CD4-positive, alpha-beta T cell treated with Interleukin-2 at 100 ng/mL for 4 hours (primary cell): ENCODE measurements at places on chromosomes 1 and 21.
A peak's percentile ranks its signal among the peaks of the same experiment; 100 is the strongest.

GRCh38 chr1:204225841-204226735 lies 12.3 kb upstream of the GOLT1A start:
- no peak for DNase-seq

- no peak for DNase-seq
These were observed 415.7 kb upstream of the ESRRG start for GRCh38 chr1:217138799-217139466.

DNA sequence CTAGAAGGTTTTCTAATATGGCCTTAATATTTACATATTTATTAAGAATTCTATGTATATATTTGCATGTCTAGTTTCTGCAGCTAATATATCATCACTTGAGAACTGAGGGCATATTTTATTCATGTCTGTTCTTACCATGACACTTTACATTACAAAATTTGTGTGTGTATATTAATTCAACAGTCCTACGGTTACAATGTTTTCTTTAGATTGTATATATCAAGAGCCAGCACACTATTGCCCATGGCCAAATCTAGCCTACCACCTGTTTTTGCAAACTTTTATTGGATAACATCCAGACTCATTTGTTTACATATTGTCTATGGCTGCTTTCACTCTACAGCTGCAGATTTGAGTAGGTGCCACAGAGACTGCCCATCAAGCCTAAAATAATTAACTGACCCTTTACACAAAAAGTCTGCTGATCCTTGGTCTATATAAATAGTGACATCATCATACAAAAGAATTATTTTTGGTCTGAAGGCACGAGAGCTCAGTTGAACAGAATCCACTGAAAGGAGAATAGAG lies 577.4 kb upstream of the PBX1 start:
- no peak for DNase-seq

- DNase-seq: no peak
These were observed 21.4 kb downstream of the TSNAX start for GRCh38 chr1:231549733-231550447.

DNA sequence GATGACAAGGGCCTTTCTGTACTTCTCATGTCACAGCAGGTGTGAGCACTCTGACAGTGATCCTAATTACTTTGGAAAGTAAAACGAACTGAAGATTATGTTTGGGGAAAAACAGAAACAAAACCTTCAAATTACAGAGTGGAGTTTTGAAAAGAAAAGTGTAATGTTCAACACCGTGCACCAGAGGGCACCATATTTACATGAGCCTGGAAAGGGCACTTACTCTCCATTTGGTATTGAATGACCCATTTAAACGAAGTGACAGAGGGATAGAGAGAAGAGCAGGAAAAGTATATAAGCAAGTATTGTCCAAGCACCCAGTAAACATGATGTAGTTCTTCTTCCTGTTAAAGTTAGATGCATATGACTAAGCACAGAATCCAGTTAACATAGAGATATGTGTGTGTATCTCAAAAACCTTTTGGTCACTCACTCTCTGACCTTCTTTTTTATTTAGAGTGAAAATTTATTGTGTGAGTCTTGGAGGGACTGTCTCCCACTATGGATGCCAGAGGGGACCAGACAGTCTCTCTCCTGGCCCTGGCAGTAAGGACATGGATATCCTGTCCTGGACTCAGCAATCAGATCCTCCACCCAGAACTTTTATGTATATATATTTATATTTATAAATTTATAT lies 3.8 kb upstream of the RGSL1 start:
- DNase-seq: peak; percentile 40

- DNase-seq: no peak
These were observed 144.6 kb downstream of the LMO4 start for GRCh38 chr1:87473203-87473661.

GRCh38 chr1:167592475-167592874 lies 37.6 kb upstream of the RCSD1 start:
- DNase-seq: no peak

- no peak for DNase-seq
These were observed 310.3 kb downstream of the SIPA1L2 start for GRCh38 chr1:232319518-232320210.

DNA sequence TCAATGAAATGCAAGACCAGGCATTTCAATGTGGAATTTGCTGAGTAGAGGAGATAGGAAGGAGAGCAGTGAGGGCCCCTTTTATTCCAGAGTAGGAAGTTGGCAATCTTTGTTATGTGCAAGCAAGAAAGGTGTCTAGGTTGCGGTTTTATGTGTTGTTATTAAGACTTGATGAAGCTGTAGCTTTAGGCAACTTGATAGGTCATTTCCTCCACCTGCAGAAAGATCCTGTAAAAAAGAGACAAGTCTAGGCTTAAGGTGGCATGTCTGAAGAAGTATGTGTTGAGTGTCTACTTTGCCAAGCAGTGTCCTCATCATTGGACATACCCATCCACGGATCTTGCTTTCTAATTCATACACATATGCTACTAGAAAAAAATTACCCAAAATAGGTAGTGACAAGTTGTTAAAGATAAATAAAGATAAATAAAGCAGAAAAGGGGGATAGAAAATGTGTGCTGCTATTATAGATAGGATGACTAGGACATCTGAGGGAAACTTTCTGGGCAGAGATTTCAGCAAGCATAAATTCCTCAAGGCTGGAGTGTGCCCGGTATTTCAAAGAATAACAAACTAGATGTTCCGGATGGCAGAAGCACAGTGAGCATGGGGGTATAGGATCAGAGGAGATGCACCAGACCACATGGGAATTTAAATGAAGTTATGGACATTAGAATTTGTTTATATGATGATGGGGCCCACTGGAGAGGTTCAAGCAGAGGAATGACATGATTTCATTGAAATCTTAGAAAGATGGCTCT lies 335.0 kb downstream of the TGFB2 start:
- no peak for DNase-seq

- no peak for DNase-seq
These were observed 227.2 kb downstream of the PTGER3 start for GRCh38 chr1:70820396-70820795.

- no peak for DNase-seq
These were observed 209.5 kb upstream of the POU3F1 start for GRCh38 chr1:38256072-38256471.

- DNase-seq: no peak
These were observed 1267.6 kb upstream of the ADGRL2 start for GRCh38 chr1:80533093-80533492.

- DNase-seq: no peak
These were observed 60.6 kb downstream of the MYOM3 start for GRCh38 chr1:24051206-24051945.

- DNase-seq: no peak
These were observed 237.1 kb downstream of the VAV3 start for GRCh38 chr1:107727866-107728265.

GRCh38 chr21:45949928-45950739 lies 31.4 kb upstream of the COL6A1 start:
- DNase-seq: no peak

- no peak for DNase-seq
These were observed 61.4 kb upstream of the HTR1D start for GRCh38 chr1:23278717-23279116.

- DNase-seq: peak; percentile 59
These were observed 160.1 kb downstream of the FASLG start for GRCh38 chr1:172818841-172819527.

- DNase-seq: no peak
These were observed 493.8 kb upstream of the CHRM3 start for GRCh38 chr1:238892612-238893011.

GRCh38 chr1:8643542-8644536 lies 173.6 kb downstream of the RERE start:
- no peak for DNase-seq

- no peak for DNase-seq
These were observed 42.9 kb downstream of the HLX start for GRCh38 chr1:220921971-220922635.

DNA sequence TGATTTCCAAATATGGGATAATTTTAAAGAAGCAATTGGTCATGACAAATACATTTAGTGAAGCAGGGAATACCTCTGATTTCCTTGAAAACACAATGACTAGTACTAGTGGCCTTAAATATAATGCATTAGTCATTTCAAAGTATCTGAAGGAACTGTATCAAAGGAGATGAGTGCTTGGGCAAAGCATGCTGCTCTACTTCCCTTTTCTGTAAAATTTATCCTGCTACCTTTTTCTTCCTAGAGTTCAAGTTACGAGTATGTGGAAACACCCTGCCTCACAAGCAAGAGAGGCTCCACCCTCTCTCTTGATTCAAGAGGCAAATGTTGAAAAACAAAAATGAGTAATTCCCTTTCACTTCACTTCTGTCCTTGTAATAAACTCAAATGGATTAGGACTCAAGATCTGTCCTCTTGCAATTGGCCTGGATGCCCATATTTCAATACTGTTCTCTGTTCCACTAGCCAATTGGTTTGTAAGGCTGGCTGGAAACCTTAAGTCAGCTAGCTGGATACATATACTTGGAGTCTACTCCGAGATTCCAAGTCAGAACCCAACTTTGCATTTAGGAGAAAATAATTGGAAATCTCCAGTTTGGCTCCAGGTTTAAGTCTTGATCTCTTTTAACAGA lies 92.5 kb downstream of the CDC42BPA start:
- DNase-seq: no peak

DNA sequence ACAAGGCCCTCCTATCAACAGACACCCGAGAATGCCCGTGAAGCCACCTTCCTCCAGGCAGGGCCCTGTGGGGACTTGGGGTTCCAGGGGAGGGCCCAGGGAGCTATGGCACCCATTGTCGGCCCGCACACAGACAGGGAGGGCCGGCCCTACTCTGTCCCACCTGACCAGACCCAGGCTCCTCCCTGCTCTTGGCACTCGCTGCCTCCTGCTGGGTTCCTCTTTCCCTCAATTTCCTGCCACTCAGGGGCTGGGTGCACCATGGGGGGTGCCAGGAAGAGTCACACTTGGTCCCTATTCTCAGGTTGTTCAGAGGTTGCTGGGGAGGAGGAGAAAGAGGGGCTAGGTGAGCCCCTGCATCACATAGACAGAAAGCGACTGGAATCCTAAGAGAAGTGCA lies 8.0 kb upstream of the OXCT2 start:
- DNase-seq: no peak

- DNase-seq: no peak
These were observed 14.5 kb downstream of the SYT11 start for GRCh38 chr1:155873860-155874259.

DNA sequence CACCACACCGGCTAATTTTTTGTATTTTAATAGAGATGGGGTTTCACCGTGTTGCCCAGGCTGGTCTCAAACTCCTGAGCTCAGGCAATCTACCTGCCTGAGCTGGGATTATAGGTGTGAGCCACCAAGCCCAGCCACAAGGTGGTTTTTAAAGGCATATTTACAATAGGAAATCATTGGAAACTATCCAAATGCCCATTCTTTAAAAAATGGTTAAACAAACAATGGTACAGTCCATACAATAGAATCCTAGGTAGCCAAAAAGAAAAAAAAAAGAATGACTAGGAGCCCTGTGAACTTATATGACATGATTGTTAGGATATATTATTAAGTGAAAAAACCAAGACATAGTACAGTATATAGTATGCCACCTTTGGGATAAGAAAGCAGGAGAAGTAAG lies 5.3 kb downstream of the ATP2B4 start:
- no peak for DNase-seq

DNA sequence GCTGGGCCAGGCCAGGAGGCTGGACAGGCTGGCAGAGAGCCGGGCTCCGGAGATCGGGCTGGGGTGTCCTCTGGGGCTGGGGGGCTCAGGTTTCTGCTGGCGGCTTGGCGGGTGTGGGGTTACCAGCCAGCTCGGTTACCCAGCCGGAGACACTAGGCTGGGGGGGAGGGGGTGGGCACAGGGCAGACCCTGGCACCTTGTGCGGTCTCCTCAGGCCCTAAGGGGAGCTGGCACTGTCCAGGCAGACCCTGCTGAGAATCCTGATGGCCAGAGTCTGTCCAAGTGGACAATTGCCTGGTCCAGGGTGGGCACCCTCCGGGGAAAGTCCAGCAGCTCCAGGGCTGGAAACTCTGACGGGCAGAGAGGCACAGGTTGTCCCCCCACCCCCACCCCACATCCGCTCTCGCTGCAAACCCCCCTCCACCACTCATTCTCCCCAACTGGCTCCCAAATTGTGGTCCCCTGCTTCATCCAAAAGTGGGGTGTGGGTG lies 6.7 kb downstream of the ZBTB7B start:
- no peak for DNase-seq

GRCh38 chr1:45414746-45415145 lies 74.5 kb upstream of the MUTYH start:
- no peak for DNase-seq

- no peak for DNase-seq
These were observed 19.4 kb downstream of the COL6A1 start for GRCh38 chr21:46000731-46001641.

DNA sequence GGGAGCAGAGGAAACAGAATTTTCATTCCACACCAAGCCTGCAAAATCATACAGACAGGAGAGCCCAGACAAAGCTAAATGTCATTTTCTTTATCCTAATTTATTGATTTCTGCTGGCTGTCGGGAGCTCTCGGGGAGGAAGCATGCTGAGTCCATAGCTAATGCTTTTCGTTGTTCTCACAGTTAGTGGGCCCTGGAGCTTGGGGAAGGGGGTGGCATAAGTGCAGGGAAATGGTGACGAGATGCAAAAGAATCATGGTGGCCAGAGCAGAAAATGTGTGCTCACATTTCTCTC lies 202.4 kb downstream of the TOMM20 start:
- no peak for DNase-seq

DNA sequence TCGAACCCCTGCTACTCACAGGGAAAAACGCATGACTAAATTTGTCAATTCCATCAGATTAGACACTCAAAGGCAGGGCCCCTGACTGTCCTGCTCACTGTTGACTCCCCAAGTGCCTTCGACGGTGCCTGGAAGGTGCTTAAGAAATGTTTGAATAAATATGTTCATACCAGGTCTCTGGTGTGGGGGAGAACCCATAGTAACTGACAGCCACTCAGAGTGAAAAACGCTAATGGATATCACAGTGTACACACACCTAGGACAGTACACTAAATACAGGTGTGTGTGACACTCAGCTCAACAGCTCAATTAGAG lies 39.7 kb upstream of the WASF2 start:
- DNase-seq: no peak

DNA sequence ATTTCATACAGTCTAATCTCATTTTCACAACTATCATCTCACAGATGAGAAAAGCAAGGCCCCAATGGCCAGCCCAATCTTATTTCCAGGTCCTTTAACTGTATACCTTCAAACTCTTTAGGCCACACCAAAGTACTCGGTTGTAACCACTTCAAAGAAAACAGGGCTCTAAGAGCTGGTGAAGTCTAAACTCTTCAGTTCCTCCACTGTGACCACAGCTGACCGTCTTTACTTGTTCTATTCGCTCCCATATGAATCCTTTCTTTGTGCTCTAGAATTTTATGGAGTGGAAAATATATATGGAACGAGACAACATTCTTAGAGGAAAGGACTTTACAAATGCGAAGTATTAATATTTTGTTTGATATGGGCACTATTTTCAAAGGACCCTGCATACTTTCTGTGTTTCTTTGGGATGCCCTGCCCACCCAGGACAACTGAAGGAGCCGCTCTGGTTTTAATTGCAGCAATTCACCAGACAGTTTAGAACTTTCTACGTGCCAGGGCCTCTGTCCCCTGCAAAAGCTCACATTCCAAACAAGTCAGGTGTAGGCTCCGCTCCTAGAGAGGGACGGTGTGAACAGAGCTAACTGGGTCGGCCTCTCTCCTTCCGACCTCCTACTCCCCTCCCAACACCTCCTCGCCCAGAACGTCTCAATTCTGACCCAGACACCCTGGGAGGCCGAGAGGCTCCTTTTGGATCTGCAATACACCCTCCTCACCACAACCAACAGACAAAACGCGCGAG lies 15.7 kb downstream of the IER5 start:
- DNase-seq: no peak
